ENCODE measurements at places on chromosomes 4 and X. TPM values are rescaled to one million over a fixed set of nuclear protein-coding genes. Genes with fewer than 3 reads are reported as not detected.

- DNase-seq, result no peak
These were observed 137.8 kb upstream of the CPEB2 start for GRCh38 chr4:14864365-14865030.

Gene NOCT
- total RNA-seq, result 14.3 TPM

Gene MUC7
- not detected for total RNA-seq

Gene RPL10
- total RNA-seq, result 3,597 TPM

Gene MAGEA3
- total RNA-seq, result not detected

GRCh38 chr4:13982010-13982409, 354.5 kb upstream of the BOD1L1 start:
- DNase-seq, result no peak

DNA sequence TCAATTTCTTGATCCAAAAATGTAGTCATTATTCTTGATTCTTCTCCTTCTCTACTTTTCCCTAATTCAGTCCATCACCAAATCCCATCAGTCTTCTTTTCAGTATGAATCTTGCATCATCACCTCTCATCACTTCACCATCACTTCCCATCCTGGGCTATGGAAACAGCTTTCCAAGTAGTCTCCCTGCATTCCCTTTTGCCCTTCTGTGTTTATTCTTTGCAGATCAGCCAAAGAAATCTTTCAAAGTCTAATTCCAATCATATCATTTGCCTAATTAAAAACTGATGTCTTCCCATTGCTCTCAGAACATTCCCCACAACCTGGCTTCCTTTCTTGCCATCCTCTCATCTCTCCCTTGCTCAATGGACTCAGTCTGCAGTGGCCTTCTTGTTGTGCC, 201.7 kb upstream of the ADAMTS3 start:
- DNase-seq, result no peak

- no peak for DNase-seq
These were observed 161.6 kb upstream of the PRDX4 start for GRCh38 chrX:23505531-23506303.

GRCh38 chrX:24777660-24778059, 83.9 kb downstream of the POLA1 start:
- DNase-seq, result no peak

GRCh38 chrX:38154818-38155217, 65.9 kb downstream of the SRPX start:
- no peak for DNase-seq

Gene TLR3
- not detected for total RNA-seq

DNA sequence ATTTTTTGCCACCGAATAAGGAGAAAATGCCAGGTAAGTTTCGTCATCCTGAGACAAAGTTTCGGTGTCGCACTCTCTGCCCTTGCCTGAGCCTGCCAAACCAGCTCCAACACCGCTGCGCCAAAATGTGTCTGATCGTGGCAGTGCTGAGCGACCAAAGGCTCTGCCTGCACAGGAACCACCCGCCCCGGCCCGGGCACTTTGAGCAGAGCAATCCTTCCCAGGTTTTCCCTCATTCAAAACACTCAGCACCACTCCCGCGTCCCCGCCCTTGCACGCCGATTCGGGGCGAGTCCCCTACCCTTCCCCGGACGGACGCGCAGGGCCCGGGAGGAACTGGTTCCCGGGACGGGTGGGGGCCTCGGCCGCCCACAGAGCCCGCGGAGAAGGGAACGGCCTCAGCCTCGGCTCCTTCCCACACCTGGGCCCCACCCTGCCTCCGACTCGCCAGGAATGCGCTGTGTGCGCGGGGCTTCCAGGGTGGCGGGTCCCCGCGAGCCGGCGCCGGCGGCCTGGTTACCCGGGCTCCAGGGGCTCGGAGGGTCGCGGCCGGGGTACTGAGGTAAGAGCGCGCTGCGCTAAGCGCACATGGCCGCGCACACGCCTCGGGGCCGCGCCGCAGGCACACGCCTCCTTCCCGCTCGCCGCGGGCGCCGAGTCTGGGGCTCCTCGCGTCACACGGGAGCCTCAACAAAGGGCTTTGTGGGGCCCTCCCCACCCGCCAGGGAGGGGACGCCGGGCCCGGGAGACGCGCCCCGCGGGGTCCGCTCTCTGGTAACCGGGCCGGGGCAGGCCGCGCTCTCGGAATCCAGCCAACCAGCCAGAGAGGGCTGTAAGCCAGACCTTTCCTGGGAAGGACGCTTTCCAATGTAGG, at the start of gene C4orf36:
Gene C4orf36 (minus strand): TSS at position 661 of the 874 bp plus-strand sequence. CDS start 902 bp downstream, outside the sequence.
- DNase-seq, result peak; percentile 56

Gene HELT
- not detected for total RNA-seq

Gene SUPT20HL1
- not detected for total RNA-seq

Gene SRPK3
- not detected for total RNA-seq

GRCh38 chr4:139438141-139438540, 15.8 kb upstream of the RAB33B start:
- DNase-seq, result no peak

DNA sequence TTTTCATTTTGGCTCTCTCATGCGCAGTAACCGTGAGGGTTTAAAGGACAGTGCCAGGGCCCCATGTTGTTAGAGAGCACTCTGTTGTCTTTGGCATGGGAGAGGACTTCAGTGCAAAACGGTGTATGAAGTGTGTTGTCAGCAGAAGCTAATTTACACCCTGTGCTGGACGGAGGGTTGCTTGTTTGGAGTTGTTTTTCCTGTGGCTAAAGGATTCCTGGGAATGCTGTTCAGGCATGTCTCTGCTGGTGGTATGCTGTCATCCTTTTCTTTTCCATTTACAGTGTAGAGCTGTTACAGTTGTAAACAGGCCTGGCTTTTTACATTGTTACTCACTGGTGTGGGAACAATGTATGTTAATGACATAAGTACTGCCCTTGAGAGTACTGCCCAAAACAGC, 206.3 kb downstream of the CBR4 start:
- no peak for DNase-seq

GRCh38 chr4:109912706-109913595, at the start of gene EGF:
EGF (plus strand) TSS chr4:109912883; CDS start chr4:109913336, 453 bp downstream.
- no peak for DNase-seq

DNA sequence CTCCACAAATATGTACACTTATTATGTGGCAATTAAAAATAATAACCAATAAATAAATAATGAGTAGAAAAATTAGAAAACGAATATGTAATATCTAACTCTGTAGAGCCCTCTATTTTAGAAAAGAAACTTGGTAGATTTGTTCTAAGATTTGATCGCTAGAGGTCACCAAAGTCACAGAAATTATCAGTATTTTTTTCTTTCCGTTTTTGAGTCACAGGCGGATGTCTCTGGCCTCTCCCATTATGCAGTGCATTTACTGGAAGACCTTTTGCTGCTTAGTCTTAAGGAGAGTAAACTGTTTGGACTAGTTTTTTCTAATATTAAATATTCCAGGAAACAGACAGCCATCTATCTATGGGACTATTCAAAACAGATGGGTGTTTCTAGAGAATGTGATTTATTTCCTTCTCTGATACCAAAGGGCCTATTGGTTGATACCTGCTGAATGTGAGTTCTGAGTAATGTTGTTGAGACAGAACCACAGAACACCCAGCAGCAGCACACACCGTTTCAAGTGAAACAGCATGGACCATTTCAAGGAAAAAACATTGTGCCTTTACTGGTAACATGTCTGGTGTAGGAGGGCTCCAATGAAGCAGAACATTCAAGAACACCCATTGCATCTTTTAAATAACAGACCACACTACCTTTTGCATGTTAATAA, 34.0 kb upstream of the GYPA start:
- DNase-seq, result peak; percentile 40

DNA sequence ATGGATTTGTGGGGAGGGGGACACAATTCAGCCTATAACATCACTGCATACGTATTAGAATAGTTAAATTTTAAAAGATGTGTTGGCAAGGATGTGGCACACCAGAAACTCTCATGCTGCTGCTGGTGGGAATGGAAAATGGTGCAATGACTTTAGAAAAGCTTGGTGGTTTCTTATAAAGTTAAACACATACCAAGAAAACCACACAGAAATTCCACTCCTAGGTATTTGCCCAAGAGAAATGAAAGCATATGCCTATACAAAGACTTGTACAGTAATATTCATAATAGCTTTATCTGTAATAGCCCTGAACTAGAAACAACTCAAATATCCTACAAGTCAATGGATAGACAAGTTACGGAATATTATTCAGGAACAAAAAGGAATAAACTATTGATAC, 71.3 kb upstream of the PDHA1 start:
- DNase-seq, result no peak

- DNase-seq, result peak; percentile 87
These were observed 64.6 kb upstream of the ENPP6 start for GRCh38 chr4:184282251-184282713.

Gene EGF
- not detected for total RNA-seq

DNA sequence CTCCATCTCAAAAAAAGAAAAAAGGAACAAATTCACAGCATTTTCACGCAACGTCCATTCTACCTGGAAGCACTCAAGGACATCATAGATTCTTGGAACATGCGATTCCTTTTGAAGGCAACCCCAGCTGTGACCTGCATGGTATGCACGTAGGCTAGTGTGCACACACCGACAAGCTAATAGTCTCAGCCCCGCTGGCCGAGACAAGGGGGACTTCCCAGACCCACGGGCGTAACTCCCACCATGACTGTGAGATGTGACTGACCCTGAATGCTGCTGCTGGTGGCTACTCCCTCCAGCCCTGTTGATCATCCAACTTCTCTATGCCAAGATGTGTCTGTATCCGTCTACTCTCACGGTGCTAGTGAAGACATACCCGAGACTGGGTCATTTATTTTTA, 78.3 kb downstream of the CRLF2 start:
- no peak for DNase-seq

Gene NR3C2
- 4.2 TPM for total RNA-seq

DNA sequence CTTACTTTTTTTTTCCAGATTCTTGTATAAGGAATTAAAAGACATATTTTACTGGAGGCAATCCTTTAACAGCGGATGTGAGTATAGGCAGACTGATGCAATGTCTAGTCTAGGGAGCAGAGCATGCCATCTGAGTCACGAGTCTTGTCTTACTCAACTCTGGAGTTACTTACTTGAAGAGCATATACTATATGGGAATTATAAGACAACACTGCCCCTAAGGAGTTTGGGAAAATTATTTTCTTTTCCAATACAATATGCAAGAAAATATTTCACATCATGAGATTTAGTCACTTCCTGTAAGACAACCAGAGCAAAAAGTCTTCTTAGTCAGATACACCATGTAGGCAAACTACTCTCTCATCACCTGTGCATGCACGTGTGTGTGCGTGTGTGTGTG, 537.3 kb upstream of the FTHL17 start:
- DNase-seq, result no peak

DNA sequence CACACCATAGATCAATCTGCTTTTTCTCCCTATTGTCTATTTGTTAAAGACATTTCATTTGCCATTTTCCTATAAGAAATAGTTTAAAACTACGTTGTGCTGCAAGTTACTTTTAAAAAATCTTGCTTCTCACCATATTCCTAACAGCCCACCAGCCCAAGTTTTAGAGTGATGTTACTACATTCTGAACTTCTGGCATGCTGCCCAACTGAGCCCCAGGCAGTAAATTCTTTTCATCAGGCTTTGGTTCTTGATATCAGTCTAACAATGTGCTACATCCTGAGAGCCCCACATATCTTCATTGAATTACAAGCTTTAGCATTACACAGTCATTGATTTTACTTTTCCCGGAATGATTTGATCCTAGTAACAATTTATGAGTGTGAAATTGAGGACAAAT, 283.8 kb upstream of the IL1RAPL1 start:
- DNase-seq, result no peak

Gene TEC
- 3.0 TPM for total RNA-seq

- DNase-seq, result no peak
These were observed 342.1 kb upstream of the CTSO start for GRCh38 chr4:156295676-156296195.

DNA sequence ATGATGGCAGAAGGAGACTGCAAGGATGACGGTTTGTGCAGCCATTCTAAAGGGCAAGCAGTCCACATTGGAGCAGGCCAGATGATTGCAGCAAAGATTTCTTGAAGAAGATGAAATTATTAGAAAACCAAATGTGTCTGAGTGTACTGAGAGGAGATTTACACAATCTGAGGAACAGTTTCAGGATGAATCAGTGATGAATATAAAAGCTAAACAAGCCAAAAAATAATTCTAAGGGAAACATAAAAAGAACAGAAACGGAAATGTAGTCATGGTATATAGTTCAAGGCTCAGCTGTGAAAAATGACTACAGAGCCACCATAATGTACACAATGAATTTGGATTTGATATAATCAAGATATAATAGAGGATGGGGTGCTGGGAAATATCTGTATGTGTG, 168.5 kb downstream of the PDGFC start:
- DNase-seq, result no peak

- peak; percentile 46 for DNase-seq
These were observed 940 bp upstream of the UTP3 start for GRCh38 chr4:70687392-70687791.

Gene KDR
- not detected for total RNA-seq

Gene F8A3
- 0.24 TPM for total RNA-seq

- DNase-seq, result no peak
These were observed 215.3 kb upstream of the CTSO start for GRCh38 chr4:156169011-156169410.

DNA sequence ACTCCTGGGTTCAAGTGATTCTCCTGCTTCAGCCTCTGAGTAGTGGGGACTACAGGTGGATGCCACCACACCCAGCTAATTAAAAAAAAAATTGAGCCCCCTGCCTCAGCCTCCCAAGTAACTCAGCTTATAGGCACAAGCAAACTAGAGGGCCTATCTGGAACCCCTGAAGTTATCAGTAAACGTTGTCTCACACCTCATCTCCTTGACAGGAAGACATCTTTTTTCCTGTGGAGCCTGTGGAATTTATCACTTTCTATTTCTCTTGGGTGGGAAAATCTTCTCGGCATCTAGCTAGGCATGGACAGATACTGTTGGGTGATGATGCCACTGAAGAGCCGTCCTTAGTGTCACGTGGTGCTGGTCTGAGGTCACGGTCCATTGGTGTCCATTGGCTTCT, 171.3 kb downstream of the SOWAHB start:
- DNase-seq, result no peak

GRCh38 chrX:118499295-118499694, 3.7 kb downstream of the DOCK11 start:
- DNase-seq, result no peak

GRCh38 chr4:740656-741282, 35.1 kb downstream of the PCGF3 start:
- no peak for DNase-seq

GRCh38 chr4:13777341-13777740, 149.8 kb upstream of the BOD1L1 start:
- no peak for DNase-seq

DNA sequence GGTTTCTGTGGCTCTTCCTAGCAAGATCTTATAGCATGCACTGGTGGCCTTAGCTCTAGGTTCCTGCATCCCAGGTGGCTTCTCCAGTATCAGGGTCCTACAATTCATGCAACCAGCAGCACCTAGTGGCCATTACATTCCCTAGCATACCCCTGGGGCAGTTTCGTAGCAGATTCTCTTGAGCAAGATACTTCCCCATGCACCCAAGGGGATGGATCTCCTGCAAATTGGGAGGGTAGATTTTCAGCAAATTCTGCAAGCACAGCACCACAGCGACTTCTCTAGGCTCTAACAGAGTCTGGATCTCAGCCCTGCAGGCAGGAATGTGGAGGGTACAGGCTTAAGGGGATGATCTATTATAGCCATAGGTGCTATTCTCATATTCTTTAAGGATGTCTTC, 13.1 kb upstream of the SLC9B1 start:
- no peak for DNase-seq
